ENCODE measurements at places on chromosomes 5 and 9.

DNA sequence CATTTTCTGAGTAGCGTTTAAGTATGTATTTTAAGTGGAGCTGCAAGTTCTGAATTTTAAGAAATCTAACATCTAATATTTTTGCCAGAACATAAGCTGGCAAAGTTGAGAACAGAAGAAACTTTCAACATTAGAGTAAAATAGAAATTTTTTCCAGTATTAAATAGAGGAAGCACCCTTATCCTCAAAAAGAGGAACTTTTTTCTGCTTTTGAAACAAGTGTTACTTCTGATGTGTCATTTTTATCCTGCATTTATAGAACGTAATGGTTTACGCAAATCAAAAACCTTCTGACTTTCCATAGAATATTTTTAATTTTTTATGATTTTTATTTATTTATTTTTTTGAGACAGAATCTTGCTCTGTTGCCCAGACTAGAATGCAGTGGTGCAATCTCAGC lies 21.8 kb downstream of the ZBED3 start:
- DNase-seq: no peak

DNA sequence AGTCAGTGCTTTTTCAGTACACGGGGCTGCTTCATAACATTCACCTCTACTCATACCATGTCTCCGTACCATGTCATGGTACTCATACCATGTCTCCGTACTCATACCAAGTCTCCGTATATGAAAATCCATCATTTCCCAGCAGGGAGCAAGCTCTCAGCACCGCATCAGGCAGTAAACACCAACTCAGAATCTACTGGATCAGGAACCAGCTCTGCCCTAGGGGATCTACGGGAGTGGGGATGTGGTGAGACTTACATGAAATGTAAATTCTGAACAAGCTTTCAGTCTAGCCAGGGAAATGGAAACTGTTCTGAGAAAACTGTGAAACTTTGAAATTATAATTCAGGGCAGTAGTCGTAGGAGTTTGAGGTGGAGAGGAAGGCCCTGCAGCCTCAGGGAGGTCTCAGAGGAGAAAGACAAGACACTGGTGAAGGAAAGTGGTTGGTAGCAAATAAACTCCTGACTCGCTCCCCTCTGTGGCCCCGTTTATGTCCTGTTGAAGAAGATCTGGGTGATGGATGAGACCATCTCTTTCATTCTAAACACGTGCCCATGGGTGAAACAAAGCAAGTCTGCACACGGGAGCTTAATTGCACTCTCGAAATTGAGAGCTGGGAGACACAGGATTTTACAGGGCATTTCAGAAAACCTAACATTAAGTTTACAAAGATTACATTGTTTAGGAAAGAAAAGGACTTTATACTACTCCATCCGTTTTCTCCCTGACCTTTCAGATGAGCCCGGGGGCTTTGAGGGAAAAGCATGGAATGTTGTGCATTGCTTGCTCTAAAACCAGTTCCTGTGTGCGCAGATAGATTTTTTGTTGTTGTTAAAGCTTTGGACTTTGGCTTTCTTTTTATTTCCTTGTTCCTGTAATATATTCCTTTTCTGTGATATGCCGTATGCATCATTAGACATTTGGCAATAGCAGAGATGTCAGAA lies 26.8 kb downstream of the ACTBL2 start:
- DNase-seq: no peak

- no peak for DNase-seq
Measured at GRCh38 chr5:139374909-139375308, 8.2 kb downstream of the SLC23A1 start.

- no peak for DNase-seq
Measured at GRCh38 chr5:54994628-54995027, 9.2 kb upstream of the ESM1 start.

DNA sequence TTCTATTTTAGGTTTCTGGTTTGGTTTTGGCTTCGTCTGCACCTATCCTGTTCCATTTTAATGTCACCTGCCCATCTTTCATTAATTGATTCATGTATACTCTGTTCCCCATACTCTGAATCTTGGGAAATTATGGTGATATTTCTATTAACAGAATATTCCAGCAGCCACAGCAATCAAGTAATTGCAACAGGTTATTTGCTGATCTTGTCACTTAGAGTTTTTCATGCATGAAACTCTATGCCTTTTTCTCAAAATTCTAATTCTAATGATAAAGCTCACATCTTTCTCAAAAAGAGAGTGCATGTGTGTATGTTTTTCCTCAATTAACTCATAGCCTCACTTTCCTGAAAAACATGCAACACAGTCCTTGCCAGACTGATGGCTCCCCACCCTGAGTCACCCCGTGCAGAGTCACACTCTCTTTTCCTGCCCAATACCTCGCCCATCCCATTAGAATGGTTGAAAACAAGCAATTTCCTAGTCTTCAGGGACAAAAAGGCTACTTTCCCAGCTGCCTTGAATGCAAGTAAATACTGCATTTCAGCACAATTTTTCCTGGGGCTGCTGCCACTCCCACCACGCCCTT lies 15.6 kb downstream of the GFRA3 start:
- no peak for DNase-seq

GRCh38 chr5:84304599-84304998 lies 80.1 kb downstream of the EDIL3 start:
- DNase-seq: no peak

GRCh38 chr5:67985686-67986387 lies 229.7 kb upstream of the PIK3R1 start:
- no peak for DNase-seq

- DNase-seq: no peak
Measured at GRCh38 chr5:179696603-179697002, 2.2 kb upstream of the CANX start.

DNA sequence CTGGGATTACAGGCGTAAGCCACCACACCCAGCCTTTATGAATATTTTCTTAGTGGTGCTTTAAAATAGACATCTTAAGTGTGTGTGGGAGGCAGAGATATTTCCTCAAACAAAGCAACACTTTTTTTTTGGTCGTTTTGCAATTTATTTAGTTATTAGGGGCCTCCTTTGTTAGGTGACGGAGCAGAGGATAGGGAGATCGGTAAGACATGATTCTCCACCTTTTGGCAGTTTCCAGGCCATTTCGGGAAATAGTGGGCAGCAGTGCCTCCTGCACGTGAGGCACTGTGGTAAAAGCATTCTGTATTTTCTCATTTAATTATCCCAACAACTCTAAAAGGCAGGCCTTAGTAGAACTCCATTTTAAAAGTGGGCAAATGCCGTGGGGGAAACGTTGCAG lies 1.9 kb downstream of the OCLN start:
- no peak for DNase-seq

DNA sequence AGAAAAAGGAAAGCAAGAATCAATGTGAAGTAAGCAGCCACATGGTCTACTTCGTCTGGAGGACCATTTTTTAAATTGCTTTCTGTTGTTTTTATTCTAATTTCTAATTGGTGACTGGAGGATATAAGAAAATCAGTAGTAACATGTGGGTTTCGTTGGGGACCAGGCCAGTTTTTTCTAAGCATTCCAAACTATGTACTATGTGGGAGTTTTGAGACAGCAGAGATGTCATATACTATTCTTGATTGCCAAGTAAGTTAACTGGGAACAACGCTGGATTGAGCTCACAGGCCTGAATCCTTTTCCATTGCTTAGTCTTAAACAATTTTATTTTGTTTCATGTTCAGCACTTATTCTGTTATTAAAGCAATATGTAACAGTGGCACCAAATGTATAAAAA lies 225.7 kb downstream of the TMEM167A start:
- DNase-seq: no peak

DNA sequence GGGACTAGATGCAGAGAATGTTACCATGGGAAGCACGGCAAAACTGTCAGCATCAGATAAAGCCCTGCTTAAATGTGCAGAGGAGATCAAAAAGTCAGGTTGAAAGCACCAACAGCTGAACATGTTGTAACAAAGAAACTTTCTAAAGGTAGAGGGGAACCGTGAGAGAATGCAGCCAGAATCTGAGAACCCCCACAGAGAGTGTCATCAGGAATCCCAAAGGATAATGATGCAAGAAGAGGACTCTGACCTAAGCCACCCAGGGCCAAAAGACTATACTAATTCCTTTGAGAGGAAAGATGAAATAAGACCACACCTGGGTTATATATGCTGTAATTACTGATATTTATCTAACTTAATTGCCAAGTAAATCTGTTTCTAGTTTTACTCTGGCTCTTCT lies 116.6 kb downstream of the PCSK1 start:
- DNase-seq: no peak

DNA sequence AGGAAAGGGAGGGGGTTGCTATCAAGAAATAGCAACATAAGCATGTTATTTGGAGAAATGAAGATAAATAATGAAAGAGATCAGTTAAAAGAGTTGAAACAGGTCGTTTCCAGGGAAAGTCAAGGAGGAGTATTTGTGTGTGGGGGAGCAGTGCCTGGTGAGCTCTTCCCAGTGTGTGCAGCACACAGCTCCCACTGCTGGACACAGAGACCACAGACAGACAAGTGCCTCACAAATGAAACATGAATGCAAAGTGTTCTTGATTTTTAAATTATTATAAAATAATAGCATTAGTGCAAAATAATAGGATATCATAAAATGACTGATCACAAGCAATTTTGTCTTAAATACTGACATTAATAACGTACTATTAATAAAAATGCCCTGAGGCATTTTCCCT lies 40.8 kb downstream of the LIFR start:
- DNase-seq: no peak

Measured in naive thymus-derived CD8-positive, alpha-beta T cell (primary cell).